Right atrium auricular region (tissue), 2 donors: ENCODE measurements at places on chromosomes 7 and 10. TPM values are rescaled to one million over a fixed set of nuclear protein-coding genes. Genes with fewer than 3 reads are reported as not detected.

Gene RET
- total RNA-seq = 0.44 TPM

Gene SAMD9L
- total RNA-seq = 5.7 TPM

Gene AS3MT
- total RNA-seq = 11.7 TPM

GRCh38 chr7:10507032-10507431 lies 466.6 kb upstream of the PHF14 start:
- DNase-seq = no peak

DNA sequence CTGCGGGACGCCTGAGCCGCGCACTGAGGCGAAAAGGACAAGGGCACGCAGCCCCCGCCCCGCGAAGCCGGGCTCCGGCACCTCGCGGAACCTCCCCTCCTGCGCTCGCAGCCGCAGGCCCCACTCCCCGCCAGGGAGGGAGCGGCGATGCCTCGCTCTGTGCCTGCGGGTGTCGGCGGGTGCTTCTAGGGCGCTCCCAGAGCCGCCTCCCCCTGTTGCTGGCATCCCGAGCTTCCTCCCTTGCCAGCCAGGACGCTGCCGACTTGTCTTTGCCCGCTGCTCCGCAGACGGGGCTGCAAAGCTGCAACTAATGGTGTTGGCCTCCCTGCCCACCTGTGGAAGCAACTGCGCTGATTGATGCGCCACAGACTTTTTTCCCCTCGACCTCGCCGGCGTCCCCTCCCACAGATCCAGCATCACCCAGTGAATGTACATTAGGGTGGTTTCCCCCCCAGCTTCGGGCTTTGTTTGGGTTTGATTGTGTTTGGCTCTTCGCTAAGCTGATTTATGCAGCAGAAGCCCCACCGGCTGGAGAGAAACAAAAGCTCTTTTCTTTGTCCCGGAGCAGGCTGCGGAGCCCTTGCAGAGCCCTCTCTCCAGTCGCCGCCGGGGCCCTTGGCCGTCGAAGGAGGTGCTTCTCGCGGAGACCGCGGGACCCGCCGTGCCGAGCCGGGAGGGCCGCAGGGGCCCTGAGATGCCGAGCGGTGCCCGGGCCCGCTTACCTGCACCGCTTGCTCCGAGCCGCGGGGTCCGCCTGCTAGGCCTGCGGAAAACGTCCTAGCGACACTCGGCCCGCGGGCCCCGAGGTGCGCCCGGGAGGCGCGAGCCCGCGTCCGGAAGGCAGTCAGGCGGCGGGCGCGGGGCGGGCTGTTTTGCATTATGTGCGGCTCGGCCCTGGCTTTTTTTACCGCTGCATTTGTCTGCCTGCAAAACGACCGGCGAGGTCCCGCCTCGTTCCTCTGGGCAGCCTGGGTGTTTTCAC lies 519 bp downstream of the ITGB8 start:
- no peak for DNase-seq

DNA sequence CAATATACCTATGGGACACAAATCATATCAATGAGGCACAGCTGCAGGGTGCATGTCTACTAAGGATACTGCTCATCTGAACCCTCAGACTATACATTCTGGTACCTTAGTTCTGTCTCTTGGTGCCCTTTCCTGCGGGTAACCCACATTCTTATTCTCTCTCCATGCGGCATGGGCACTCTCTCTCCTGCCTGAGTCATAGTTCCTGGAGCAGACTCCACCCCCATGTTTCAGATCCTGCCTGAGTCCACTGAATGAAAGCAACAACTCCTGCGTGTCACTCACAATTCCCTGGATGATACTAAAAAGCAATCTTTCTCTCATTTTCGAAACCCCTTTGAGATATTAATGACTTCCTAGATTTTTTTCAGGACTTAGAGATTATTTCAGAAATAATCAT lies 653.1 kb upstream of the C7orf33 start:
- no peak for DNase-seq

DNA sequence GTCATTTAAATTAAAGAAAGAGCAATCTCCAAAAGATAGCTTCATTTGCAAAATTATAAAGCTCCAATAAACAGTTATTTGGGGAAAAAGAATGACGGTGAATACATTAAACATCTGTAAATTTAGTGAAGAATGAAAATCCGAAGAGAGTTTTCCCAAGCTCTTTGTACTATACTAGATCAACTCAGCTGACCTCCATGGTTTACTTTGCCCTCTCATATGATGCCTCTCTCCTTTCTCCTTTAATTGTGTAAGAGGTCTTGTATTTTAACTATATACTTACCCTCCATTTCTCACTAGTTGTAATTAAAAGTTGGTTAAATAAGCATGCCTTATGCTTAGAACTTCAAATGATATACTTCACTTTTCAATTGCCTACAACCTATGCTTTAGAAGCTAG lies 125.8 kb downstream of the CACNA2D1 start:
- no peak for DNase-seq

DNA sequence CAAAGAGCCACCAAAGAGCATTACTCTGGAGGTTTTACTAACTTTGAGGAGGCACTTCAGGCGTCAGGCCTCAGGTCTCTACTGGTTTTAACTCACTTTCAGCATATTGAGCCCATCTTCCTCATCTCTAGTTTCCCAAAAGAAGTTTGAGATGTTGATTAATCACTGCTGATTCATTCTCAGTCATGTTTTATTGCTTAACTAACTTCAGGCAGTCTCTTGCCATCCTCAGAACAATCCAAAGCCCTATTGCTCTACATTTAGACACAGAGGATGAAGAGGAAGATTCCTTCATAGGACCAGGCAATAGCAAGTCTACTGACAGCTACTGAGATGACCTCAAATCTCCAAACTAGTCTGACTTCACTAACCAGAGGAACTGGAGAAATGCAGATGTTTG lies 39.1 kb upstream of the BET1 start:
- DNase-seq = no peak

DNA sequence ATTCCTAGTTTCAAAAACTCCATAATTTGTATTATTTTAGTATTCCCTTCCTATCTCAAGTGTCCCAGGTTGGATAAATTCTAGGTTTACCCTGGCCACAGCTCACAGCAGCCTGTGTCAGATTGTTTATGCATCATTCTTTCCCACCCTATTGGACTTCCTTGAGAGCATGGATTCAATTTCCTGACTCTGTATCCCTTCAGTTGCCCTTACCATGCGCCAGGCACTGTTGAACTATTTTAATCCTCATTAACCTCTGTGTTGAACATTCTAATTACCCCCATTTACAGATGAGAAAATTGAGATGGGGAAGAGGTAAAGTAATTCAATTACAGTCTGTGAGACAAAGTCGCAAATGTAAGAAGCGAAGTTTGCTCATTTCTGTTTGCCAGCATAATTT lies 58.8 kb downstream of the STEAP1B start:
- no peak for DNase-seq

DNA sequence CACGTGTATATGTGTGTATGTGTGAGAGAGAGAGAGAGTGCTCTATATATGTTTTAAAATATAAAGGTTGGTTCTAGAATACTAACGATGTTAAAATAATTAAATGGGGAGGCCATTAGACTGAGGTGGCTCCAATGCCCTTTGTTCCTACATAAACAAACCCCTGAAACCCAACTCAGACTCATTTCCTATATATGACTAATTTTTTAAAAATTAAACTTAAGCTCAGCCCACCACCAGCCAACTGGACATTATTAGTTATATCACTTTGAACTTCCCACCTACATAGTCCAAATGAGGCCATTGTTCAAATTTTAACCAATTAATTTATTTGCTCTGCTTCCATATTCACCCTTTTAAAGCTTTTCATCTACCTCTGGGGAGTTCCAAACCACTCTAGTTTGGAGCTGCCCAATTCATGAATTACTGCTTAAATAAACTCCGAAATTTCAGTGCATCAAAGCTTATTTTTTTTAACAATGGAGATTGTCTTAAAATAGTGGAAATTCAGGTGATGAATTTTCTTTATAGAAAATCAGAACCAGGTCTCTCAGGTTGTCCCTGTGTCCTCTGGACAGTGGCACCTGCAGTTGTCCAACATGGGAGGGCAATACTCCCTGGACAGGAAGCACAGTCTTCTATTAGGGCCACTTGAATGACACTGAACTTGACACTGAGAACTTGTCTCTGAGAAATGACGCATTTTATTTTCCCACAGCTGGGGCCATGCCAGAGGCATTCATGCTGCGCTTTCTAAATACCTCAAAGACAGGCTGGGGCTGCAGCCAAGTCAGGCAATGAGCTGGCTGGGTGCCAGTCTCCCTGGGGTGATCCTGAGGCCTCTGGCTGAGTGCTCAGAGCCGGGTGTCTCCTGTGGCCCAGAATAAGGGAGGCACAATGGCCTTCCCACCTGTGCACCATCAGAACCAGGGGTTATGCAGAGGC lies 109.5 kb upstream of the TMEM72 start:
- DNase-seq = peak; percentile 85

DNA sequence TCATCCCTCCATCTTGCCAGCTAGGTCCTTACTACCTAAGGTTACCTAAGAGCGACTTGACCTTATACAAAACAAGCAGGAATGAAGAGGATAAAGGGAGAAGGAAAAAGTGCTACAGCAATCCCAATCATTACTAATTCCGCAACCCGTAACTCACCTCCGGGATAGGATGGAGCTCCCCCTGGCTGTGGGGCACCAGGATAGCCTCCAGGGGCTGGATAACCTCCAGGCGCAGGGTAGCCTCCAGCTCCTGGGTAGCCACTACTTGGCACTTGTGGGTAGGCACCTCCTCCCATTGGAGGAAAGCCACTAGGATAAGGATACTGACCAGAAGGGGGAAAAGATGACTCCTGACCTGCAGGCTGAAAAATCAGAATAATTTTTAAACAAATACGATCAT lies 15.8 kb downstream of the ANXA7 start:
- no peak for DNase-seq

DNA sequence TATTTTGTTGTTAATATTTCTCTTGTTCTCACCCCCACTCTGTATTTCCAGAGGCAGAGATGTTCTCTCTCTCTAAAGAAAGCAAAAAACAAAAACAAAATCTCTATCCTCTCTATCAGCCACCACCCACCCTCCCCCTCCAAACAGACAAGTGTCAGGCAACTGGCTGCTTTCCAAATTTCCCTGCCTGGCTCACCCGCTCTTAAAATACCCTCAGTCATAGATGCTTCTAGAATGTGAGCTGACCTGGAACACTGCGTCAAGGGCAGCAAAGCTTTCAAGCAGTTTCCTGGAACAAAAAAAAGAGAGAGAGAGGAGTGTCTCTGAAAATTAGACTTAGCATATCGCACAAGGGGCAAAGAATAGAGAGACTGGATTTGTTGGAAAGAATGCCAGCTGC lies 341.0 kb upstream of the ZMIZ1 start:
- no peak for DNase-seq

- DNase-seq = no peak
Observed at GRCh38 chr7:28136885-28137284, 43.7 kb downstream of the JAZF1 start.

DNA sequence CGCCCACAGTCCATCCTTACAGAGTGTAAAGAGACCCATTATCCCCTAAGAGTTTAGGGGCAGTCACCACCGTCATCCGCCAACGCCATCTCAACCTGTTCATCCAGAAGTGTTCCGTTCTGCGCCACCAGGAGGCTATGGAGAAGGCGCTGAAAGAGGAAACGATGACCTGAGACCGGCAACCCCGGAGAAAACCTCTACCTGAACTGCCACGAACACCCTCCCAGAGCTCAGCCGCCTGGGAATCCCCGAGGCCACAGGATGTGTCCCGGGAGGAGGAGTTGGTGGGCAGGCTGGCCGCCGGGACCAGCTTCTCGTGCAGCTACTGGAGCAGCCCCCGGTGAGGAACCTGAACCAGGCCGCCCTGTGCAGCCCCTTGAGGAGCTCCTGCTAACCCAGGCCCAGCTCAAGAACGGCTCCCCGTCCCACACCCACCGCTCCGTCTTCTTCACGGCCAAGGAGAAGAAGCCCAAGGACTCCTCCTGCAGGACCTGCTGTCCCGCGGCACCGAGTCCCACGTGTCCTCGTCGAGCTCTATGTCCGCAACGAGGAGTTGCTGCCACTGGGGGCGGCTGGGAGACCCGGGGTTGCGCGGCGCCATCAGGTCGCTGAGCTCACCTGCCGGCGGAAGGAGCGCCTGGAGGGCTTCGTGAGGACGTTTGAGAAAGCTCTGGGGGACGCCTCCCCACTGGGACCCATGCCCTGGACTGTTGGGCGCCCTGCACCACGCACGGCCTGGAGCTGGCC lies 21.1 kb upstream of the LANCL2 start:
- DNase-seq = no peak

DNA sequence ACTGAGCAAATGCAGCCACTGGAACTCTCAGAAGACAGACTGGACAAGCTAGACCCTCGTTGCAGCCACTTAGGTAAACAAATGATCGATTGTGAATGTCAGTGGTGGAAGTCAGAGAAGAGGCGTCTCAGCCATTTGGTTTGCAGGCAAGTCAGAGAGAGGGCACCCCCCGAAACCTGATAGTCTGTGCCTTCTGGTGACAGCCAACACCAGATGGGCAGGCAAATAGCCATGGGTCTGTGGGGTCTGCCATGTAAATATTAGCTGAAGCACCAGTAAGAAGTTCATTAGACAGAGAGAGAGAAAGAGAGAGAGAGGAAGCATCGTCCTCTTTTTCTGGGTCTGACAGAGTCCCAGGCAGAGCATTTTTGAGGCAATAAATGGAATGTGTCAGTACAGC lies 5.4 kb downstream of the PPP1R17 start:
- DNase-seq = no peak
